Stimulated activated CD8-positive, alpha-beta memory T cell treated with anti-CD3 and anti-CD28 coated beads, Interleukin-4, amount 100 ng/mL, for 24 hours (primary cell): ENCODE measurements at places on chromosomes 5 and 9.

DNA sequence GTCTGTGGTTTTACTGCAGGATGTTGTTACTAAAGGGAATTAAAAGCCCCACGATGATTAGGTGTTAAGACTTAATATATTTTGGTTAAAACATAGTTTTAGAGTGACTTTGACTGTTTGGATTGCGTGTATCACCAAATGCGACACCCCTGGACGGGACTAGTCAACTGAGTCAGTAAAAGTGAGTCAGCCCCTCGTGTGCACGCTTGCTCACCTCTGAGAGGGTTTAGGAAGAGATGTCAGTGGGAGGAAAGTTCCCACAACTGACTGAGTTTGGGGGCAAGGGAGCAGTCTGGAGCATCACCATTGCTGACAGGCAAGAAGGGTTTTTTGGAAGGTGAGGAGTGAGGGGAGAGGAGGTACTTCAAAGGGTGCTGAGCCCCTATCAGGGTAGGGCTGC is 14.4 kb upstream of the DMRT3 start:
- DNase-seq: no peak

DNA sequence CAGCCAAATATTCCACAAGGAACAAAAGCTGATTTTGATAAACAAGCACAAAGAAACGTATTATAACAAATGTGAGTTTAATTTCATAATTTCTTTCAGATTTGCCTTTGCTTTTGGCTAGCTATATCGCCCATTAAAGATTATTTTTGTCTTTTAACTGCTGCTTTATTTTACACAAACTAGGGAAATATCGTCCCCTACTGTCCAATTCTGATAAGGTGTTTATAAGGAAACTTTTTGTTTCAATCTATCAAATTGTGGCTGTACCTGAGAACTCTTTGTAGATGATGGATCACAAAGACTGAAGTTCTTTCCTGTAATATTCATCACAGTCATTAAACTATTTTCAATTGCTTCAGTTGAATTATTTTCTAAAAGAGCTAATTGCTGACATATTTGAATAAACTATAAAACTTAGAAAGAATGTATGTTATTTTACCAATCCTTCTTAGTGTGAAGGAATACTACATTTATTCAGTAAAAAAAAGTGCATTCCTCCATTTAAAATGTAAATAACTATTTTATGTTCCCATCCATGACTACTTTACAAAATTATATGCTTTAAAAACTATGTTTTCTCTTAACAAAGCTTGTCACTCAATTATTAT is 431.3 kb upstream of the ITGA1 start:
- no peak for DNase-seq

GRCh38 chr5:136506131-136506530 is 140.8 kb upstream of the TRPC7 start:
- no peak for DNase-seq

DNA sequence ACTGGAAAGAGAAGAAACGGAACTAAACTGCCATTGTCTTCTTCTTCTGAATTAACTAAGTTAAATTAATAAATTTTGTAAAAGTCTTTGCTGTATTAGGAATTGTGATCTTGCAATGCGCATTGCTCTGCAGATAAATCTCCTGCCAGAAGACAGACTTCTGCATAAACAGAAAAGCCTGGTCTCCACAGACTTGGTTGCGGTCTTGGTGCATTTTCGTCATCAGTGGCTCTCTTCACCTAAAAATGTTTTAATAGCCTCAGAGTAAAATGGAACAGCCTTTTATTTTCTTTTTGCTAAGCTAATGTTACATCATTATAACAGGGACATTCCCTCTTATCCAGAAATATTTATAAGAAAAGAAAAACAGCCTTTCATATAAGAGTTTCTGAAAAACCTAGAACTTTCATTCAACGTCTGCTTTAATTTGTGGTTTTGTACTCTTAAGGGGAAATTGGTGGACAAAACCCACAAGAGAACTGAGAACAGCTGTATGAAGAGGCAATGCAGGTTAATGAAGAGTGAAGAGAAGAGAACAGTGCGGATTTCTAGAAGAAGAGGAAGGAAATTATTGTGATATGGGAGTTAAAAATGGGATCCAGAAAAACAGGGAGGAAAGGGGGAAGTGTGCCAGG is 10.1 kb downstream of the IFNA5 start:
- DNase-seq: no peak

DNA sequence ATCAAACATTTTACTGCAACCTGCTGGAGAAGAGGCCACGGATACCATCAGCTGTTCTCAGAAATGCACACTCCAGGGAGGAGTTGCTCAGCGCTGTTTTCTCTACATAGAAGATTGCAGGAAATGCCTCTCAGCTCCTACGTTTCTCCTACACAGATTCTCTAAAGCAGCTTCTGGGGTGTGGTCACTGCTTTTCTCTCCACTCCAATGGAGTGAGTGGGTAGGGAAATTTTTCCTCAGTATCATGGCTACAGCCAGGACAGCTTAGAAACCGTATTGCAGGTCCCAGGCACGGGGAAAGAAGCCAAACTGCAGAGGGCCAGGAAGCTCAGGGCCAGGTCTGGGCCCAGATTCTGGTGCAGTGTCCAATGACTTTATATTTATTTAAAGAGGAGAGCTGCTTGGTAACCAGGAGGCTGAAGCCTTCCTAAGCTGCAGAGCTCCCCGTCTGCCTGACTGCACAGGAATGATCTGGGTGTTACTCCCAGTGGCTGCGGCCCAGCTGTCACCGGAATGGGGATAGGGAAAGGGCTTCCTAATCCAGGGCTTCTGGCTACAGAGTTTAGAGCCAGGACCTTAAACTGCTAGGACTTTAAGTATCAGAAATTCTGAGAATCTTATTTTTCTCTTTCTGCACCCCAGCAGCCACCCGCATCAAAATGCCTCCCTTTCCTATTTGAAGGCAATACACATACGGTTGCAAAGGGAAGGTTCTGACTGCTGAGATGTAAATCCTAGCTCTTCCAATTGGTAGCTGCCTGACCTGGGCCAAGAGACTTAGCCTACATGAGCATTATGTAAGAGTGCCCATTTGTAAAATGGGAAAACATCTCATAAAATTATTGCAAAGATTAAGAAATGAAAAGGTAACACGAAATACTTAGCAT is 1.4 kb upstream of the SPTAN1 start:
- no peak for DNase-seq

DNA sequence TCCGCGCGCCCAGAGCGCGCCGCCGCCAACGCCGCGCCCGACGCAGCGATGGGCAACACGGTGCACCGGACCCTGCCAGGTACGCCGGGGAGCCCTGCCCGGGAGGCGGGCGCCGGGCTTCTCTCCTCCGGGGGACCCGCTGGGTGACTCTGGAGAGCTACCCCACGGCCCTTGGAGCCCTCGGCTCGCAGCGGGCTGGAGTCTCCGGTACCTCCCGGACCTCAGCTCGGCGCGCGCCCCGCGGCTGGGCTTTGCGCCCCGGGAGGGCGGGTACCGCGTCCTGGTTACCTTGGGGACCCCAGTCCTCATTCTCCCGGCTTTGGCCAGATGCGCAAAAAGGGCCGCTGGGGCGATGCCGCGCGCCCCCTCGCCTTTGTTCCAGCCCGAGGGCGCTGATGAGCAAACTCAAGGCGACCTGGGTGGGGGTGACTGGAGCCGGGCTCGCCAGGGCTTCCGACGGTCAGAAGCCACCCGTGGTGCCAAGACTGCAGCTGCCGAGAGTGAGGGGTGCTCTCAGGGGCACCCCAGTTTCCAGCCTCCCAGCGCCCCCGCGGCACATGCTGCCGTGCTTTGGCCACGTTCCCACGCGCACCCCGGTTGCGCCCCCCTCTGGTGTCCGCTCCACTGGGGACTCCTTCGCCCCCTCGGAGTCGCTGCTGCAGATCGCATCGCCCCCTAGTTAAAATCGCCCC is 442 bp downstream of the NEURL1B start:
- no peak for DNase-seq

DNA sequence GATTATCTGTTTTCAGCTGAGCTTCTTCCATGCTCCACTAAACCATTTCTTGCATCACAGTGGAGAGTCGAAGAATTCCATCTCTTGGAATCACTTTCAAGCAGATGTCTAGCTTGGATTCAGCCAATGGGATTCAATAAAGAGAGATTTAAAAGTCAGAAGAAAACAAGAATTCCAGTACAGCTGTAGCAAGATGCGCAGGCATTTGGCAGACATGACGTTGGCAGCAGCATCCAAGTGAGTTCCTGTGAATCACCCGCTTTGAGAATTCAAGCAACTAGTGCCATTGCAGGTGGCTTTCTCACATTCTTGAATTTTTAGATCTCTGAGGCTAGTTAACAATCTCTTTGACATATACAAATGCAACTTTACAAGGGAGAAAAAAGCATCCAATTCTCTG is 467.0 kb downstream of the CDH10 start:
- DNase-seq: no peak

DNA sequence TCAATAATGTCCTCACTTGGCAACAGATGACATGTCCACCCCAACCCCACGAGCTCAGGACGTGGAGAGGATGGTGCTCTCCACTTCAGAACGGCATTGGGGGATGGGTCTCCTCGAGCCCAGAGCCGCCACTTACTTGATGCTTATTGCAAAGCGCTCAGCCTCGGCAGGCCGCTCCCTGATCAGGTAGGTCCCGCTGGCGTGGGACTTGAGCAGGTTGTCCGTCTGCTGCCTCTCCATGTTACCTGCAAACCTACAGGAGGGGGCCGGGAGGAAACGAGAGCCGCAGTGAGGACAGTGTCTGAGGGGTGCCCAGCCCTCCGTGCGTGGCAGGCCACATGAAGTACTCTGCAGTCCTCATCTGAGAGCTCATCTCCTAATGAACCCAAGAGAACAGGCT is 36.6 kb upstream of the SARDH start:
- no peak for DNase-seq

GRCh38 chr9:31136524-31136923 is 1247.9 kb upstream of the ACO1 start:
- no peak for DNase-seq

DNA sequence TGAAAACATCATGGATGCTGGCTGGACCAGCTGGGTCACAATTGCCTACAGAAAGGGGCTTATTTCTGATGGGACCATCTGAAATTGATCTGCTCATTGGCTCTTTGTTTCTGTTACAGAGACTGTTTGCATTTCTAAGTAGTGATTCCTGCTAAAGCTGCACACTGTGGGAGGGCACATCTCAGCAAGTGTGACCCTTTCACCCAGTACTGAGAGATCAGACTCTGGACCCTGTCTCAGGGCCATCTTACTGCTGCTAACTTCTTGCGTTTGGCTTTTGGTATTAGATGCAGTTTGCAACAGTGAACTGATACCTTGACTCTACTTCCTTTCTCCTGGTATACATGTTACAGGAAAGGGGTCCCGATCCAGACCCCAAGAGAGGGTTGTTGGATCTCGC is 24.5 kb upstream of the KDM4C start:
- DNase-seq: no peak

DNA sequence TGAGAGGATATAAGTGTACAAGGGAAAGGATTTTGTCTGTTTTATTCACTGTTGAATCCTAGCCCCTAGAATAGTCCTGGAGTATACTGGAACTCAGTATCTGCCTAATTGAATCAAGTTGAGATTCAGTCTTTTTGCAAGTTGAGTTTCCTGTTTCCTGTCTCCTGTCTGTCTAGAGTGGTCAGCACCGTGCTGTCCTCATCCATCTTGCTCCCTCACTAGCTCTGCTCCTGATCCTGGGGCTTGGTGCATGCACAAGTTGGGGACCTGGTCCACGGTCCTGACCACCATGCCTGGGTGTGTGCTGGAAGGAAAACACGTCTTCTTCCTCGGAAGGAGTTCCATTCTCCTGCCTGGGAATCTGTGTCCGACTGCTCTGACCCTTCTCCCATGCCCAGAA is 3.2 kb downstream of the IL5 start:
- no peak for DNase-seq

DNA sequence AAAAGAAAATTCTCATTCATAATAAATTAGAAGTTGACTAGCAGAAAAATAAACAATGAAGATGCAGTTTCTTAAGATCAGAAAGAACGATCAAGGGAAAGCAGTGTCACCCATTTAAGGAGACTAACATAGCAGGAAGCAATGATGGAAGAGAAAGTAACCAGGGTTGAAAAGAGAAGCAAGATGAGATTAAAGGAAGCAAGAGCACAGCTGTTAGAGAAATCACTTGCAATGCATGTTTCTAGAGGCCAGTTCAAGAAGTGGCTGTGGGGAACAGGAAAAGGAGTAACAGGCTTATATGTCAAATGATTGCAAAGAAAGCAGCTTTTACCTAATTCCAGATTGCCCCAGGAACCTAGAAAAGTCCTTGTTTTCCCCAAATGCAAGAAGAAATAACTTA is 46.8 kb upstream of the SLC1A1 start:
- no peak for DNase-seq

DNA sequence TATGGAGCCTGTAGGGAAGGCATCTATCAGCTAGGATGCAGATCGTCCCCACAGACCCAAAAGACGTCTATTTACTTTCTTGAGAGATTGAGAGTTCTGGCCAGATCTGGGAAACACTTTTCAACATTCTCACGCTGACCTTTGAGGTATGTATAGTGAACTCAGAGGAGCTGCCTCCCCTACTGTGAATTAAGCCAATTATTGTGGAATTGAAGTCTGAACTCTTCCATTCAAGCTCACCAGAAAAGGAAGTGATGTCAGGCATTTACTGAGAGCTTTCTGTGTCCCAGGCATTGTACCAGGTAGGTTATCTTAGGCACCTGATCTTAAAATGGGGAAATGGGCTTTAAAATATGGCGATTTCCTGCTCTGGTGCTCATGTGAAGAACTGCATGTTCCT is 136.5 kb downstream of the SV2C start:
- DNase-seq: no peak

DNA sequence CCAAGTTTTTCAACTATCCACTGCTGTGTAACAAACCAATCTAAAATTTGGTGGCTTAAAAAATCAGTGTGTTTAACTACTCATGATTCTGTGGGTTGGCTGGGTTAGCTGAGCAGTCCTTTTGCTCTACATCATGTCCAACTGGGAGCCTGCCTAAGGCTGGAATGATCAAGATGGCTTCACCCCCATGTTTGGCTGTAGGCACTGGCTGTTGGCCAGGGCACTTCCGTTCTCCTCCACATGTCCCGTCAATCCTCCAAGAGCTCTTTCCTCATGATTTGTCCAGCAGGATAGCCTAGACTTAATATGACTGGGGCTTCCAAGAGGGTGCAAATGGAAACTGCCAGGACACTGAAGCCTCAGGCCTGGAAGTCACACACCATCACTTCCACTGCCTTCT is 17.0 kb upstream of the TSSK1B start:
- DNase-seq: no peak

DNA sequence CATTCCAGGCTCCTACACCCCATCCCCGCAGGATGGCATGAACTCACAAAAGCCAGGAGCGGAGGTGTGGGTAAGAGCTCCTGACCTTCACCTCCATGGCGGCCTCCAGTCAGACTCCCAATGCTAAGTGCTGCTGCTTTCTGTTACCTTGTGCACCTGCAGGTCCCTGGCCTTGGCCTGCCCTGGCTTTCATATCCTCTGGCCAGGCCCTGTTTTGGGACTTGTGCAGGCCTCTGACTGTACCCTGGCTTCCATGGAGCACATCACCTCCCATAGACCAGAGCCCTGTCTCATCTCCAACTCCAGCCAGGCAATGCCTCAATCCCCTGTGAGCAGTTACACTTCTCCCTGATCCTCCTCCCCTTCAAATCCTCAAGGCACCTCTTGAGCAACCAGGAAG is 124.5 kb downstream of the MED10 start:
- no peak for DNase-seq
